Stomach (tissue), 19 donors: ENCODE measurements at places on chromosomes 6 and 20.
A peak's percentile ranks its signal among the peaks of the same experiment; 100 is the strongest.

- DNase-seq: no peak
Measured at GRCh38 chr6:50030777-50031562, 9.2 kb upstream of the DEFB110 start.

GRCh38 chr20:53580376-53581111 is 13.1 kb downstream of the ZNF217 start:
- DNase-seq: no peak

- DNase-seq: peak; percentile 69
Measured at GRCh38 chr6:28940294-28940857, 16.6 kb upstream of the TRIM27 start.

DNA sequence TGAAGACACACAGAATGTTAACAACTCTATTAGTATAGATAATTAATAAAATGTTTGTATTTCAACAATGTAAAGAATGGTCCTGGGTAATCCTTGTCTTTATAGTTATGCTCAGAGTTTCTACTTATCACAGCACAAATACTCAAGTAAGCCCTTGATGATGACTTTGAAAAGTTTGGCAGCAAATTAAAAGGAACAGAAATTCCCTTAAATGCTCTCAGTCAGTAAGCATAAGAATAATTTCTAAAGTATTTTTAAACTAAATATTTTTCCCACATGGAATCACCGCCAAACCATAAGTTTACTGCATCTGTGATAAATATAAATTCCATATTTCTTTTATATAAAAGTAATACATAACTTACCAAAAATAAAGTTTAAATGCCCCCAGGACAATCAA is 96.1 kb downstream of the COL12A1 start:
- no peak for DNase-seq

GRCh38 chr6:43916924-43917877 is 147.2 kb downstream of the VEGFA start:
- DNase-seq: peak; percentile 63

GRCh38 chr20:53077373-53078205 is 105.4 kb downstream of the TSHZ2 start:
- peak; percentile 78 for DNase-seq

GRCh38 chr20:64038565-64039292 is 2.7 kb downstream of the C20orf204 start:
- peak; percentile 78 for DNase-seq

DNA sequence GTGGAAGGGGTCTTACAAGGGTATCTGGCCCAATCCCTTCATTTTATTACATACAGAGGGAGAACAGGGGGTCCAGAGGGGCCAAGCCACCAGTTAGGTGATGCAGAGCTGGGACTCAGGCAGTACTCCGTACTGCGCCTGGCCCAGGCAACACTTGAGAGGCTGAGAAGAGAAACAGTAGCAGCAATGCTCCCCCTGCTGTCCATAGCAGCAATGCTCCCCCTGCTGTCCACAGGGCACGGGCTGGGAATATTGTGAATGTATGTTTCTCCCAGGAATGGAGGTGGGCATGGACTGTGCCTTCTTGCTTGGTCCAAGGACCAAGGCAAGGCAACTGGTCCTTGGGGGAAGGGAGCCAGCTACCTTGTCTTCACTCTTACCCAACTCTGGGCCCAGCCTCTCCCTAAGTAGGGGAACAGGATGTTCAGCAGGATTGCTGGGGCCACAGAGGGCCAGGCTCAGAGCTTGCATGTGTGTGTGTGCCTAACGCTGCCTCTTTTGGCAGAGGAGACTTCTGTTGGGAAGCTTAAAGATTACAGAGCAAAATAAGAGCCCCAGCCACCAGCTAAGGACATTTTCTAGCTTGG is 14.8 kb upstream of the FAM83C start:
- peak; percentile 82 for DNase-seq

GRCh38 chr6:164917211-164917610 is 392.2 kb downstream of the C6orf118 start:
- no peak for DNase-seq

GRCh38 chr6:7479801-7480266 is 61.6 kb upstream of the DSP start:
- peak; percentile 90 for DNase-seq

- no peak for DNase-seq
Measured at GRCh38 chr6:126072834-126073233, 86.5 kb downstream of the TRMT11 start.

GRCh38 chr6:108068182-108068581 is 6.4 kb downstream of the OSTM1 start:
- DNase-seq: no peak

DNA sequence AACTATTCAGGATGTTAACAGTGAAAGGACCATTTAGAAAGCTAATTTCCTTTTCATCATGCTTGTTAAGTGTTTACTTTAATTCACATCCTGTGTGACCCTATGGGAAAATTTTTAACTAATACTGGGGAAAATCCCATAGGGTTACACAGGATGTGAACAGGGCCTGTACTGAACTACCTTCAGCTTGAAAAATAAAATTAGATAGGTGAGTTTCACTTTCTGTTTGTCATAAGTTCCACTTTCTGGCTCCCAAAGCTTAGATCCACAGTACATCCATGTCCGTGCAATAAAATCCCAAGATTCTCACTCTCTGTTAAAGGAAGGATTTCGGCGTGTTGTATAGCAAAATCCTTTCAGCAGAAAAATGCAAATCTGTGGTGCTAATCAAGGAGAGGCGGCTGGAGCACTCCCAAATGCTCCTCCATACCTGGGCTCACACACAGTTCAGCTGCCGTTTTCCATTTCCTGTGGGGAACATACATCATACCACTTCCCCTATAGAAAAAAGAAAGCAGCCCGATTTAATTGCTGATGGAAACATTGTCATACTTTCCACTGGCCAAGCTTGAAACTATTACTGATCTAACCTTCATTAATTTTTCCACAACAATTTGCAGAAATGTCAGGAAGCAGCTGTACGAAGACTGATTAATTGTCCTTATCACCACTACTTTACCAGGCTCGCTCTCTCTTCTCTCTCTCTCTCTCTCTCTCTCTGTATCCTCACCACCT is 125.2 kb downstream of the HIVEP2 start:
- no peak for DNase-seq

GRCh38 chr6:103797738-103798137 is 1062.0 kb downstream of the HACE1 start:
- no peak for DNase-seq

GRCh38 chr6:9554806-9555205 is 860.1 kb downstream of the TFAP2A start:
- no peak for DNase-seq

DNA sequence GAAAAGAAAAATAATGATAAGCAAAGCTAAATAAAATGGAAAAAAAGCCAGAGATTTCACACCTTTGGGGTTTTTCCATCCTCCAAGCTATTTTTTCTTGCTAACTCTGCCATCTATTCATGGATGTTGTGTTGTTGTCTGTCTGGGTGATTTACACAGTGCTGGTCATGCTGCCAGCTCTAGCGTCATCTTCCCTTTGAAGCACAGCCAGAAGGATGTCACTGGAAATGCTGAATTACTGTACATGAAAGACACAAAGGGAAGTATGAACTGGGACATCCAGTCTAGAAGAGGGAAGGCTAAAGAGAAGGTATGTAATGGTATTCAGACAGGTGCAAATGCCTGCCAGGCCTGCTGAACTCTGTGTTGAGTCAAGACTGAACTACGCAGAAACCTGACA is 241.9 kb upstream of the STXBP5 start:
- peak; percentile 10 for DNase-seq
